ENCODE measurements at places on chromosomes 11 and 22.

- H3K27me3 ChIP-seq = no peaks in the 10 kb centered on the region
- peaks cover 15% of the 10 kb centered on the region for H3K4me1 ChIP-seq
- H3K36me3 ChIP-seq = no peaks in the 10 kb centered on the region
- H3K4me3 ChIP-seq = no peak overlapping the region
These were observed 47.4 kb downstream of the UVRAG start for GRCh38 chr11:75862437-75862836.

- H3K36me3 ChIP-seq = no peaks in the 10 kb centered on the region
- H3K4me3 ChIP-seq = peak overlapping the region; percentile 68
- H3K4me1 ChIP-seq = peaks cover 32% of the 10 kb centered on the region
- H3K27me3 ChIP-seq = peaks cover 51% of the 10 kb centered on the region
These were observed 1.0 kb upstream of the C11orf96 start for GRCh38 chr11:43941257-43941994.

DNA sequence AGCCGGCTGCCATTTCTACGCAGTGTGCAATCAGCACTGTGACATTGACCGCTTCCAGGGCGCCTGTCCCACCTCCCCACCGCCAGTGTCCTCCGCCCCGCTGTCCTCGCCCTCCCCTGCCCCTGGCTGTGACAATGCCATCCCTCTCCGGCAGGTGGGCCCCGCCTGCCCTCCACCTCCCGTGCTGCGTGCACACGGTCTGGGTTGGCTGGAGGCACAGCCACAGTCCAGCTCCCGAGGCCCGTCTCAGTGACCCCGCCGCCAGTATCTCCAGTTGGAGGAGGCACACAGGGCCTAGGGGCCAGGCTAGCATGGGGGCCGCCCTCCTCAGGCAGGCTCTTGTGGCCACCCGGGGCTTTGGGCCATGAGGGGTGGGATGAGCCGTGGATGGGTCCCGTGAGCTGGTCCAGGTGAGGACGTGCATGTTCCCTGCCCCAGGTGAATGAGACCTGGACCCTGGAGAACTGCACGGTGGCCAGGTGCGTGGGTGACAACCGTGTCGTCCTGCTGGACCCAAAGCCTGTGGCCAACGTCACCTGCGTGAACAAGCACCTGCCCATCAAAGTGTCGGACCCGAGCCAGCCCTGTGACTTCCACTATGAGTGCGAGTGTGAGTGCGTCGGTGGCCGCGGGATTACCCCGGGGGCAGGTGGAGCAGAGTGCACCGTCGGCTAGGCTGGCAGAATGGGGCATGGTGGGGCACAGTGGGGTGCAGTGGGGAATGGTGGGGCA lies 29.7 kb downstream of the MUC5B start:
- no peaks in the 10 kb centered on the region for H3K36me3 ChIP-seq
- no peak overlapping the region for H3K27ac ChIP-seq
- no peaks in the 10 kb centered on the region for H3K27me3 ChIP-seq
- DNase-seq = no peak
- H3K4me1 ChIP-seq = no peaks in the 10 kb centered on the region

GRCh38 chr11:104254347-104254746 lies 90.4 kb upstream of the PDGFD start:
- H3K4me1 ChIP-seq = no peaks in the 10 kb centered on the region
- H3K27ac ChIP-seq = no peak overlapping the region
- no peaks in the 10 kb centered on the region for H3K36me3 ChIP-seq

- no peaks in the 10 kb centered on the region for H3K4me1 ChIP-seq
- H3K36me3 ChIP-seq = no peaks in the 10 kb centered on the region
- H3K27me3 ChIP-seq = no peaks in the 10 kb centered on the region
- H3K27ac ChIP-seq = no peak overlapping the region
- peak; percentile 17 for DNase-seq
- no peak overlapping the region for H3K4me3 ChIP-seq
These were observed 34.6 kb downstream of the BBOX1 start for GRCh38 chr11:27075192-27075591.

DNA sequence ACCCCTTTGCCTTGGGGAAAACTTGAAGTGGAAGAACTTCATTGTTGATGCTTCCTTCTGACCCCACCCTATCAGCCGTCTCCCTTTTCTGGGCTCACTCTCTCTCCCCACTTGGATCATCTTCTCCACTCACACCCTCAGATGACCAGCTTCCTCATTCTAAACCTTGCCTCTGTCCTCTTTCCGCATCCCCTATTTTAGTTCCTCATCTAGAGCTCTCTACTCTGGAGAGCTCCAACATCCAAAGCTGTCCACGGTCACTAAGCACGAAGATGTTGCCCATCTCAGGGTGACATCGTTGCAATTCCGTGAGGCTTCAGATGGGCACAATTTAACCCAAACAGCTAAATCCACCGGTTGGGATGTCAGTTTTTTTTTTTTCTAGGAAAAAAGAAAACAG lies 31.6 kb upstream of the ME3 start:
- H3K4me3 ChIP-seq = no peak overlapping the region
- no peaks in the 10 kb centered on the region for H3K36me3 ChIP-seq
- H3K27me3 ChIP-seq = no peaks in the 10 kb centered on the region
- no peak for DNase-seq
- H3K4me1 ChIP-seq = peaks cover 6% of the 10 kb centered on the region
- H3K27ac ChIP-seq = no peak overlapping the region

DNA sequence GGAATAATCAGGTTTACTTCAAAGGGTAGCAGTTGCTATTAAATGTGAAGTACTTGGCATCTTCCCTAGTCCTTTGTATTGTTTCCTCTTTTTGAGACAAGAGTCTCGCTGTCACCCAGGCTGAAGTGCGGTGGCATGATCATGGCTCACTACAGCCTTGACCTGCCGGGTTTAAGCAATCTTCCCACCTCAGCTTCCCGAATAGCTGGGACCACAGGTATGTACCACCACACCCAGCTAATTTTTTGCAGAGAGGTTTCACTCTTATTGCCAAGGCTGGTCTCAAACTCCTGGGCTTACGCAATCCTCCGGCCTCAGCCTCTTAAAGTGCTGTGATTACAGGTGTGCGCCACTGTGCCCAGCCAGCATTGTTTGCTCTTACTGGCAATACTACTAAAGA lies 36.2 kb upstream of the RAPSN start:
- H3K27me3 ChIP-seq = no peaks in the 10 kb centered on the region
- H3K27ac ChIP-seq = no peak overlapping the region
- no peak overlapping the region for H3K4me3 ChIP-seq
- no peak for DNase-seq
- peaks cover 3% of the 10 kb centered on the region for H3K4me1 ChIP-seq
- peaks cover 82% of the 10 kb centered on the region for H3K36me3 ChIP-seq

GRCh38 chr22:37169406-37169805 lies 18.6 kb downstream of the C1QTNF6 start:
- no peak overlapping the region for H3K4me3 ChIP-seq
- H3K36me3 ChIP-seq = no peaks in the 10 kb centered on the region
- H3K27ac ChIP-seq = no peak overlapping the region
- peaks cover 25% of the 10 kb centered on the region for H3K27me3 ChIP-seq
- no peak for DNase-seq
- H3K4me1 ChIP-seq = no peaks in the 10 kb centered on the region

GRCh38 chr11:68037411-68038225 lies 1.2 kb upstream of the TCIRG1 start:
- H3K27ac ChIP-seq = peak overlapping the region; percentile 73
- peak; percentile 76 for DNase-seq
- no peak overlapping the region for H3K4me3 ChIP-seq
- H3K4me1 ChIP-seq = peaks cover 21% of the 10 kb centered on the region
- H3K27me3 ChIP-seq = no peaks in the 10 kb centered on the region
- peaks cover 22% of the 10 kb centered on the region for H3K36me3 ChIP-seq

DNA sequence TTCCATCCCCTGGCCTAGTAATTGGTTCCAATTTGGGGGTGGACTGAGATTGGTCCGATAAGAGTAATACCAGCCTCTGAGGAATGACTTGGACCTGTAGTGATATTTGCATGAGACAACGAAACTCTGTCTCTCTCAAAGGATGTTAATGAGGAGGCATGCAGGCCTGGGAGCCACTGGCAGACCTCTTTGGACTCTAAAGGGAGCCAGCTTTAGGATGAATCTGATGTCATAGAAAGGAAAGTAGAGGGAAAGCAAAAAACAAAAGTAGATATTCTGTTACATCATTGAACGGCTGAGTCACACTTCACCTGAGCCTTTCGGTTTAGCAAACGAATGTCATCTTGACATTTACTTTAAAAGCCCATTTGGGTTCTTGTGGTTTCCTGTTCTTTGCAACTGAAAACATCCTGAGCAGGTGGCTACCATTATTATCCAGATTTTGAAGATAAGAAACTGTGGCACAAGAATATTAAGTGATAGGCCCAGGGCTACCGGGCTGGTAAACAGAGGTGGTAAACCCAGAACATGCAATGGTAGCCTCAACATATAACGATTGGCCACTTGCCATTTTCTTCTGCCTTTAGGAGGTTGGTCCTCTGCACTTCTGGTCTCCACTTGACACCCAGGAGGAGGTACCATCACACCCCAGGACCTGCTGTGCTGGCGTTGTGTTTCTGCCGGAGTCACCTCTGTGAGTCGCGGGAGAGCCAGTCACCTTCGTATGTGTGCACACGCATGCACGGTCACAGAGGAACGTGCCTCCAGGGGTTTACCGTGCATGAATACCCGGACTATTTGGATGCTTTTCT lies 42.7 kb downstream of the RTL6 start:
- no peaks in the 10 kb centered on the region for H3K36me3 ChIP-seq
- no peaks in the 10 kb centered on the region for H3K27me3 ChIP-seq
- DNase-seq = no peak

DNA sequence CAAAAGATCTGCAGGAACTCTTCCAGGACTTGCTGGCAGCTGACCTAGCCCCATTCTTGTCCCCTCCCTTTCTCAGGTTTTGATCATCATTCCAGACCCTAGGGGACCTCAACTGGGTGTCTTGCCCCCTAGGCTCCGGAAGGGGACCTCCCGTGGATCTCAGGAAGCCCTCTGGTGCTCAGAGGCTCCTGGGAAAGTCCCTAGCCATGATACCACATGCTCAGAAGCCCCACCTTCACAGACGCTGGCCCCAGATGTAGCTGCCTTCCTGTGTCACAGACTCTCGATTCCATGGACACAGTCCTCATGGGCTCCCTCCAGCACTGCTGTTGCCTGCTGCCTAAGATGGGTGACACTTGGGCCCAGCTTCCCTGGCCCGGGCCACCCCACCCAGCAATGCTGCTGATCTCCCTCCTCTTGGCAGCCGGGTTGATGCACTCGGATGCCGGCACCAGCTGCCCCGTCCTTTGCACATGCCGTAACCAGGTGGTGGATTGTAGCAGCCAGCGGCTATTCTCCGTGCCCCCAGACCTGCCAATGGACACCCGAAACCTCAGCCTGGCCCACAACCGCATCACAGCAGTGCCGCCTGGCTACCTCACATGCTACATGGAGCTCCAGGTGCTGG lies at the start of gene LRRC55:
Gene LRRC55 (plus strand): TSS at position 276 of the 628 bp plus-strand sequence. CDS start 70 bp downstream, at position 346.
- H3K27me3 ChIP-seq = peaks cover 20% of the 10 kb centered on the region
- no peaks in the 10 kb centered on the region for H3K36me3 ChIP-seq

DNA sequence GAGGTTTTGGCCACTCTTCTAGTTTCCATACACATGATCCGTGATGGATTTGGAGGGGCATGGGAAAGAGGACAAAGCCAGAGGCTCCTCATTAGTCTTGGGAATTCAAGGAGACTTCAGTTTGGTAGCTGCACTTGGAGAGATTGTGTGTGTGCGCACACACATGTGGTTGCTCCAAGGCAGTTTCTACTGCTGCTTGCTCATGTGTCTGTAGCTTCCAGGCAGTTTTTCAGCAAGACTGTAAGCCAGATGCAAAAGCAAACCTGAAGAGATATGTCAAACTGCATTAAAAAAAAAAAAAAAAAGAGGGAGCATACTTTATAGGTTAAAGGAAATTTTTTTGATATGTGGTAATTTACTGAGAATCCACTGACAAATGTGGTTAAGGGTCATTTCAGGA lies 95.7 kb downstream of the OSBP2 start:
- H3K4me1 ChIP-seq = no peaks in the 10 kb centered on the region
- no peak for DNase-seq
- H3K4me3 ChIP-seq = no peak overlapping the region
- H3K27ac ChIP-seq = no peak overlapping the region
- no peaks in the 10 kb centered on the region for H3K36me3 ChIP-seq

DNA sequence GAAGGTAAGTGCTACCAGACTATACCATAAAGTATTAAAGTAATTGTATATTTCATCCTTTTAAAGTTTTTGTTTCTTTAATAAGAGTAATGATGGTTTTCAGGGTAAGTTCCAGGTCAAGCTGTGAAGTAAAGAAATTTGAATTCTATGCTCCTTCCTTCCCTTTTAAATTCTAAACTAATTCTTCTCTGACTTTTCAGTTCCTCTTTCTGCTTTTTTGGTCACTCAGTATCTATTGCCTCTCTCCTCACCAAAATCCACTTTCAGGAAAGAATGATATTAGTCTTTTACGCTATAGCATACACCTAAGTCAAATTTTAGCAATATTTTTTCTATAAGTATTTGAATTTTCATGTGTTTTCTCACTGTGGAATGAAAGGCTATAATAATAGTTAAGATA lies 8.2 kb downstream of the MMP8 start:
- H3K27me3 ChIP-seq = peaks cover 37% of the 10 kb centered on the region
- H3K4me1 ChIP-seq = no peaks in the 10 kb centered on the region
- no peak overlapping the region for H3K4me3 ChIP-seq

DNA sequence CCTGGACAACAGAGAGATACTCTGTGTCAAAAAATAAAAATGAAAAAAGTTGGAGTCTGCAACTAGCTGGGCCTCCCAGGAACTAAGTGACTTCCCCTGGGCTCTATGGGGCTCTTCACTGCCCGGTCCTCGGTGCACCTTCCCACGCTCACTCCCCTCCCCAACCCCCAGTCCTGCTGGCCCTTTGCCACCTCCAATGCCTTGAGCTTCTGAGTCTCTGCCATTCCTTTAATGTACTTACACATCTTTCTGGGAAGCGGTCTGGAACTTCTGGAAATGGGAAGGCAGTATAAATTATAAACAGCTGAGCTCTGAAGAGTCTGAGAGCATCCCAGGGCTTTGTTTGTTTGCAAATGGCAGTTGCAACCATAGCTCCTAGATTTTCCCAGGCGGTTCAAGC lies 5.9 kb upstream of the BATF2 start:
- H3K4me3 ChIP-seq = no peak overlapping the region
- H3K4me1 ChIP-seq = peaks cover 12% of the 10 kb centered on the region
- no peaks in the 10 kb centered on the region for H3K36me3 ChIP-seq
- no peak for DNase-seq

GRCh38 chr22:29255064-29255621 lies 12.6 kb downstream of the RHBDD3 start:
- no peaks in the 10 kb centered on the region for H3K27me3 ChIP-seq
- no peak overlapping the region for H3K4me3 ChIP-seq
- H3K36me3 ChIP-seq = no peaks in the 10 kb centered on the region
- DNase-seq = peak; percentile 47
- H3K4me1 ChIP-seq = no peaks in the 10 kb centered on the region

- no peak for DNase-seq
- no peaks in the 10 kb centered on the region for H3K27me3 ChIP-seq
- H3K27ac ChIP-seq = no peak overlapping the region
- H3K4me1 ChIP-seq = no peaks in the 10 kb centered on the region
- no peaks in the 10 kb centered on the region for H3K36me3 ChIP-seq
- H3K4me3 ChIP-seq = no peak overlapping the region
These were observed 22.1 kb upstream of the XKR3 start for GRCh38 chr22:16847271-16847670.

GRCh38 chr22:27380855-27381254 lies 420.7 kb downstream of the MN1 start:
- DNase-seq = no peak
- H3K27me3 ChIP-seq = peaks cover 30% of the 10 kb centered on the region
- no peak overlapping the region for H3K4me3 ChIP-seq
- H3K4me1 ChIP-seq = no peaks in the 10 kb centered on the region

Measured in osteoblast (primary cell).